ENCODE measurements at places on chromosomes 11 and 22.

- DNase-seq: no peak
These were observed 84.9 kb downstream of the ZNF280B start for GRCh38 chr22:22423681-22424080.

GRCh38 chr11:72350752-72351151 is 83.6 kb downstream of the CLPB start:
- no peak for DNase-seq

- peak; percentile 43 for DNase-seq
These were observed 46.2 kb downstream of the BLID start for GRCh38 chr11:122069707-122070360.

DNA sequence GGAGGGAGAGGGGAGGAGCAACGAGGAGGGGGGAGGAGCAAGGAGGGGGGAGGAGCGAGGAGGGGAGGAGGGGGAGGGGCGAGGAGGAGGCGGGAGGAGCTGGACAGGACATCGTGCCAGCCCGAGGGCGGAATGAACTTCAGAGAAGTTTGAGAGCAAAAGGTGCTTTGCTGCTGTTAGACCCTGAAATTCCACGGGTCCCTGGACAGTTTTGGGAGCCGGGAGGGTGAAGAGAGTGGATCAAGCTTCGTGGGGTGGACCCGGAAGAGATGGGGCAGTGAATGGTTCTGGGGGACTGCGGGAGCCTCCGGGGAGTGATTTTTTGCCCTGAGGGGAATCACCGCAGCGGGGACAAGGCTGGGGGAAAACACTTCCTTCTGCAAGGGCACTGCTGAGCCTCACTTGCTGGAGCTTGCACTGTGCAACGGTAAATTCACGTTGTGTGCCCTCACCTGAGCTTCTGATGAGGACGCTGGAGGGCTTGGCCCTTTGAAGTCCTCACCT is 10.7 kb upstream of the NLRP6 start:
- DNase-seq: peak; percentile 12

GRCh38 chr11:34158661-34159060 is 53.2 kb downstream of the NAT10 start:
- DNase-seq: no peak

GRCh38 chr11:74956397-74957015 is 7.4 kb downstream of the SPCS2 start:
- DNase-seq: no peak

DNA sequence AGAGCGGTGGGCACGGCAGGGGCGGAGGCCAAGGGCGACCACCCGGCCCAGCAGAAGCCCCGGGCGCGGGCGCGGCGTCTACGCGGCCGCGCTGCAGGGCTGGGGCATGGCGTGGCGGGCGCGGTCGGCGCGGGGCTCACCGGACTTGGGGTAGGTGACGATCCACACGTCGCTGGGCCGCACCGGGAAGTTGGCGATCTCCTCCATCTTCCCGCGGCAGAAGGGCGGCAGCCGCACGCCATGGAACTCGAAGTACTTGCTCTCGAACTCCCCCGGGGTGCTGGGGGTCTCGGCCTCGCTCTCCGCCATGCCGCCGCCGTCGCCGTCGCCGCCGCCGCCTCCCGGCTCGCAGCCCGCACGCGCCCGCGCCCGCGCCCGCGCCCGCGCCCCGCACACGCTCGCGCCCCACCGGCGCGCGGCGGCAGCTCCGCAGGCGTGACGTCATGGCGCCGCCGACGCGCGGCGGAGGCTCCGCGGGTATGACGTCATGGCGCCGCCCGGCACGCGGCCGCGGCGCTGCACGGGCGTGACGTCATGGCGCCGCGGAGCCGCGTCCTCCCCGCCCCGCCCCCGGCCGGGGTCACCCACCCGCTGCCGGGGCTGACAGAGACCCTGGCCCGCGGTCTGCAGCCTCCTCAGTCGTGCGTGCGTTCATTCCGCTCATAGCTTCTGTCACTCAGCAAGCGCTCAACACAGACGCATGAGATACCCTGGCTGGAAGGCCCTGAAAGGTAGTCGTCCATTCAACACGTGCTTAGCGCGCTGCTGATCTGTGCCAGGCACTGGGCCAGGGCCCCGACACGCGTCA is at the start of gene SULT4A1:
Gene SULT4A1 (minus strand): TSS at position 440 of the 808 bp plus-strand sequence. CDS start 131 bp downstream, at position 309.
- DNase-seq: peak; percentile 11

- DNase-seq: no peak
These were observed 83.6 kb upstream of the CRTAM start for GRCh38 chr11:122754553-122755322.

- DNase-seq: no peak
These were observed 6.7 kb upstream of the LRFN4 start for GRCh38 chr11:66850235-66850587.

GRCh38 chr11:76689313-76690260 is 19.0 kb upstream of the LRRC32 start:
- no peak for DNase-seq

- DNase-seq: peak; percentile 37
These were observed 39.1 kb downstream of the MMP27 start for GRCh38 chr11:102666331-102666957.

DNA sequence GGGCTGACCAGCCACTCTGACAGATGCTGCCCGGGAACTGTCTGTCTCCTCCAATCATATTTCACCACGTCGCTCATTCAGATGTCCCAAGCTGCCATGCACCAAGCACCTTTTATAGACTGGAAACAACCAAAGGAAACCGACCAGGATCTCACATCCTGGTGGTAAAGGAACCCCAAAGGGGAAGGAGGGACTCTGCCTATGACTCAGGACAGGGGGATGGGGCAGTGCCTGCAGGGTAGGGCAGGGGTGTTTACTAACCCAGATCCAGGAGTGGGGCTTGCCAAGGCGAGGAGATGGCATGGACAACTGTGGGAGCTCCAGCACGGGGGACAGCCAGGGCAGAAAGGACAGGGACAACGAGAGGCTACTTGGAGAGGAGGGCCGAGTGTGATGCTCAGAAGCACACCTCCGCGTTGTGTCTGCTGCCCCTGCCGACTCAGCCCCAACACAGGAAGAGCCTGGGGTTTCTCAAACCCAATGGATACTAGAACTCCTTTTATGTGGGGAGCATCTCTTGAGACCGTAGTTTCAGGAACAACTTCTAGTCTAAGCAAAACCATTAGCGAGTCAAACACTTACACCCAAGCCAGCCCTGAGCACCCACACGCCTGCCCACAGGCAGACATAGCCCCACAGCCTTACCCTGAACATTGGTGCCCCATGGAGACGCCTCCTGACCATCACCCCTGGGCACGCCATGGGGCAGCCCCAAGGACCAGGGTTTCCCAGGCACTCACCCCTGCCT is 4.0 kb downstream of the PRODH start:
- DNase-seq: no peak

DNA sequence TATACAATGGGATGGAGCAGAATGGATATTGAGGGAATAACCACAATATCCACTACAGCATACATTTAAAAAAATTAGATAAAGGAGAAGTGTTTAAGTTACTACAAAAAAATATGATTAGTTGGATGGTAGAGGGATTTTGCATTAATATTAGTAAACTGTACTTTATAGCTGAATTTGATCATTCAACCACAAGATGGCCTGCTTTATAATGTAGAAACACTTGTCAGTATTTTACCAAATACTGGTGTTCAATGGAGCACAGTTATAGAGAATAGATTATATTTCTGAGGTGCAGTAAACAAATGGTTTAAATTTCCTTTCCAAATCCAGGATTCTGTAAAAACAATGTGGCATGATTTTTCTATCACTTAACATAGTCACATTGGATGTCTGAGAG is 818.8 kb upstream of the CHORDC1 start:
- DNase-seq: no peak

DNA sequence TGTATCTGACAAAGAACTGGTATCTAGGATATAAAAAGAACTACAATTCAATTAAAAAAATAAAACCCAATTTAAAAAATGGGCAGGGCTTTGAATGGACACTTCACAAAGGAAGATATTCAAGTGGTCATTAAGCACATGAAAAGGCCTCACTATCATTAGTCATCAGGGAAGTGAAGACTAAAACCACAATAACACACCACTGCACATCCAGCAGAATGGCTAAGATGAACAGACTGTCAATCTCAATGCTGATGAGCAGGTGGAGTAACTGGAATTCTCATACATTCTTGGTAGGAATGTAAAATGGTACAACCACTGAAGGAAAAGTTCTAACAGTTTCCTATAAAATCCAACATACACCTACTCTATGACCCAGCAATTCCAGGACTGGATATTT is 8.9 kb downstream of the HPS4 start:
- peak; percentile 52 for DNase-seq

DNA sequence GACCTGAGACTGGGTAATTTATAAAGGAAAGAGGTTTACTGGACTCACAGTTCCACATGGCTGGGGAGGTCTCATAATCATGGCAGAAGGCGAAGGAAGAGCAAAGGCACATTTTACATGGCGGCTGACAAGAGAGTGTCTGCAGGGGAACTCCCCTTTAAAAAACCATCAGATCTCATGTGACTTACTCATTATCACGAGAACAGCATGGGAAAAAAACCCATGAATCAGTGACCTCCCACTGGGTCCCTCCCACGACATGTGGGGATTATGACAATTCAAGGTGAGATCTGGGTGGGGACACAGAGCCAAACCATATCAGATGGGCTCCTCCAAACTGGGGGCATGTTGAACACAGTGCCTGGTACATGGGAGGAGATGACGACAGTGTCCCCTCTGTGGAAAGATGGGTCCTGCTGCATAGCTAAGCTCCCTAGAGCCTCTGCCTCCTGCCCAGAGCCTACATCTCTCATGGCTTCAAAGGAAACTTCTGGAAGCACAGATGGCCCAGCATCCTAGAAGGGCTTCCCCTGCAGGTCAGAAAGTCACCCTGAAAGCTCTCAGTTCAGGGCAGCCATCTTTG is 46.1 kb downstream of the MYEOV start:
- DNase-seq: no peak

GRCh38 chr22:47009304-47010101 is 247.1 kb downstream of the TBC1D22A start:
- DNase-seq: no peak

DNA sequence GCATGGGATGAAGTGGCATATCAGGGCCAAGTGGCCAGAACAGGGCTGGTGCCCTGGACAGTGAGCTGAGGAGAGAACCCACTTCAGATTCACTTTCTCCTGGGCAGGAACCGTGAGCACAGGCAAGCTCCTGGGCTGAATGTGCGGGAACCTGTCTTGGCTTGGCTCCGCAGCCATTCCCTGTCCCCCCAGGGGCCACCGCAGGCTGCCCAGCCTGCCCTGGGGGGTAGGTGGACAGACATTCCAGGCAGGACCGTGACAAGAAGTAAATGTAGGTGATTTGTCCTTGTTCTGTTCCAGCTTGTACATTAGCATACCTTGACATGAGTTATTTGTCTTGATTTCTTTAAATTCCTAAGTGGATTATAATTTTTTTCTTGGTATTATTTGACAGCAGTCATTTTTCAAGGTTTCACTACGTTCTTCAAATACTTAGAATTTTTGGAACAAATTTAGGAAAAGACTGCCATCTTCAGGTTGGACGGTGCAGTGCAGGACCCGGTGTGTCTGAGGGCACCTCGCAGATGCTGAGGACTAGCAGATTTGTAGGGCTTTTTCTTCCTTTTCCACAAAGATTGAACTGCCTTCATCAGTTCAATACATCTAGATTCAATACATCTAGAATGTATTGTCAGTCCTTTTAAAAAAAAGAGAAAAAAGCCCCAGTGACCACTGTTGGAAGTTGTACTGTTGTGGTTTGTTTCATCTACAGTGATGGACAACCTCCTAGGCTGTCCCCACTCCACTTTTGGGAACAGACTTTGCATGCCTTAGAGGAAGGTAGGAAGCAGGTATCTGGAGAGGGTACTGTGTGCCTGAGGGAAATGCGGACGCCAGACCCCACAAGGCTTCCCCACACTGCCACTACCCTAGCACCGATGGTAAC is 115.1 kb upstream of the RASSF10 start:
- peak; percentile 42 for DNase-seq

DNA sequence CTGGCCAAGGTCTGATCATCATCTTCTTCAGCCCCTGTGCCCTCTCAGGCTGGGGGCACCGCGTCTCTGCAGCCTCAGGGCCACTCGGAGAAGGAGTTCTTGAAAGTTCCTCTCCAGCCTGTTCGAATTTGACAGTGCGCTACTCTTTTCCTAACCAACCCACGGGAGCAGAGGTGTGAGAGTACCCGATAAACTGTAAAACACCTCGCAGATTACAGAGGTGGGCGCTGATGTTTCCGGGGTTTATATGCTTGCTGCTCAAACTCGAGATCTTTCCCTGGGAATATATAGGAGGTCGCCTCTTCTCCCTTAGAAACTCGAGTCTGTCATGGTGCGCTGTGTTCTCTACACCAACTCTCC is 515 bp downstream of the CTR9 start:
- peak; percentile 14 for DNase-seq

- no peak for DNase-seq
These were observed 14.2 kb downstream of the SCYL1 start for GRCh38 chr11:65538915-65539743.

- DNase-seq: no peak
These were observed 86.5 kb downstream of the MICAL2 start for GRCh38 chr11:12196872-12197271.

DNA sequence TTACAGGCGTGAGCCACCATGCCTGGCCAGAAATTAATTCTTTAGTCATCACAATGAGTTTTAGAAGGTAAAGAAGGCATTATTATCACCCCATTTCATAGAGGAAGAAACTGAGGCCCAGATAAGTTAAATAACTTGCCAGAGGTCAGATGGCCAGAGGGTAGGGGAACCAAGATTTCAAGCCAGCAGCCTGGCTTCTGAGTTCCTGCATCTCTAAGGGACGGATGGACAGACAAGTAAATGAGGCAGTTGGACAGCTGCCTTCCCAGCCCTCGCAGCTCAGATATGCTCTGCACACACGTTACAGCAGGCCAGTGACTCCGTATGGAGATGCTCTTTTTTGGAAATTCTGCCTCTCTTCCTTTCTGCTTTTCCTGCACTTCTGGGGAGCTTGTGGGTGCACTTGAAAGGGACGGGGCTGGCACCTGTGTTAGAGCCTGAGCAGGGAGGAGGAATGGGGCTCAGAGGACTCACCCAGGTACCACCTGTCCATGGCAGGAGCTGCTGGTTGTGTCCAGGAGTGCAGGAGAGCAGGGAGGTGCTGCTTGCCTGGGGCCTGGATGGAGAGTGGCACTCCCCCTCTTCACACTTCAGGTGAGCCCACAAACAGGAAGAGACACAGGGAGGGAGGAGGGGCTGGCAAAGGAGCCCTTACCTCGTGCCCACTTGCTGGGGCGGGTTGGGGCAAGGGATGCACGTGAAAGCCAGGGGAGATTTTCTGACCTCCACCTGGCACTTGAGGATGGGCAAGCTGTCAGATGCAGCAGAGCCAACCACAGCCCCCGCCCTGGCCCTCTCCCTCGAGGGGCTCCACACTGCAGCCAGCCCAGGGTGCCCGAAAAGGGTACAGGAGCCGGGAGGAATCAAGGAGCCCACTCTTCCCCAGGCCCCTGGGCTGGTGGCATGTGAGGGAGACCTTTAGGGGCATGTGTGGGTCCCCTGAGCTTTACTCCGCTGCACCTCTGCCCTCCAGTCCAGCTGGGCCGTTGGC is 3.3 kb upstream of the FXYD2 start:
- no peak for DNase-seq

Measured in mammary epithelial cell (primary cell).